Activated CD8-positive, alpha-beta memory T cell treated with anti-CD3 and anti-CD28 coated beads for 24 hours (primary cell): ENCODE measurements at places on chromosomes 12 and 14.

DNA sequence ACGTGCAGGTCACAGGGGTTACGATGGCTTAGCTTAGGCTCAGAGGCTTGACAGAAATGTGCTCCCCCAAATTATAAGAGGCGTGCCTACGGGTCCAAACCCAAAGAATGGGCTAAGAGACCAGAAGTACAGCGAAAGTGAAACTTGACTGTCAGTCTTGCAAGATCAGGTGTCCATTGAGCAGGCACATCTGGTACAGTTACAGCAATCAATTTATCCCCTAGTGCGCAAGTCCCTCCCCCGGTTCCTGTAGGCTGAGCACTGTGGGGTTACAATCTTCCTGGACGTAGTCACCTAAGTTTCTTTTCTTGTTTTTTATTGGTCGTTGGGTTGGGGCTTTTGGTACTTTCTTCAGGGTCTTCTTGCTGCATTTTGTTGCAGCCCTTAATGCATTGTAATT, 134.2 kb downstream of the UNC79 start:
- DNase-seq: no peak

GRCh38 chr14:56487090-56487667, 92.4 kb upstream of the TMEM260 start:
- DNase-seq: no peak

DNA sequence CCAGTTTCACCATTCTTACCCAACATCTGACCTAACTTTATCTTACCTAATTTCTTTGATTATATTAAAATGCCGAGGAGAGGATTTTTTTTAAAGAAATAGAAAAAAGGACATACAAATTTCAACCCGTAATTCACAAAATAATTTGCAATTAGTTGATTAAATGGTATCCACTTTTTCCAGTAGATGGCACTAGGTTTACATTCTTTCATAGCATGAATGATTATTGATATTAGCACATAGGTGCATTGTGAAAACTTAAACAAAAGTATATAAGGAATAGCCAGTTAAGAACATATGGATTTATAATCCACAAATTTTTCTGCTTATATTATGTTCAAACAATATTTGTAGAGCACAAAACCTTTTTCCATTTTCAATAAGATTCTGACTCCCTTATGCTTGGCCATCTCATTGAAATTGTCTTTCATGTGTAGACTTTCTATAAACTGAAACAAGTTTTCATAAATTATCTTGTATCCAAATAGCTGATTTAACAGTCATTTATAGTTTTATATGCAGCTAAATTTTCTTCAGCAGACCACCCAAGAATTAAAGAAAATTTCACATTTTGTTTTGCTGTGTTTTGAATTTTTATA, 35.3 kb downstream of the MSRB3 start:
- no peak for DNase-seq

- no peak for DNase-seq
Measured at GRCh38 chr12:42162965-42163364, 18.3 kb upstream of the GXYLT1 start.

DNA sequence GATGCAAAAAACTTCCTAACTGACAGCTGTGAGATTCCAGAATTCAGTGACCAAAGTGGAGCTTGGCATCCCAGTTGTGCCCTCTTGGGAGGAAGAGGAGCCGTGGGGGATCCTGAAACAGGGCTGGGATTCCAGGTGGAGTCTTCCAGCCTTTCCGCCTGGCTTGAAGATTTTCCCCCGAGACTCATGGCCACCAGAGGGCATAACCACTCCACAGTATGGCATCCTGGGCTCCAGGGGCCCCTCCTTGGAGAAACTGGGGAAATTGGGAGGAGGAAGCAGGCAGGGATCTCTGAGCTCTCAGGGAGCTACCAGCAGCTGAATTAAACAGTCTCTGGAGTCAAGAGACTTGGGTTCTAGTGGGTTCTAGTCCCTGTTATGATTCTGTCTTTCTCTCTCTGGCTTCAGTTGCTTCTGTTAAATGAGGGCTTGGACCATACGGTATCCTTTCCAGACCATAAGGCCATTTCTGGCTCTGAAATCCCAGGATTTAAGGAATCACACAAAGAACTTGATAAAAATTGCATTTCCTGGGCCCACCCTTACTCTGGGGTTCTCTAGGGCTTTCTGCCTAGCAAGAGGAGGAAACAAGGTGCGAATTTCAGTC, 2.6 kb upstream of the TAMALIN start:
- DNase-seq: no peak

DNA sequence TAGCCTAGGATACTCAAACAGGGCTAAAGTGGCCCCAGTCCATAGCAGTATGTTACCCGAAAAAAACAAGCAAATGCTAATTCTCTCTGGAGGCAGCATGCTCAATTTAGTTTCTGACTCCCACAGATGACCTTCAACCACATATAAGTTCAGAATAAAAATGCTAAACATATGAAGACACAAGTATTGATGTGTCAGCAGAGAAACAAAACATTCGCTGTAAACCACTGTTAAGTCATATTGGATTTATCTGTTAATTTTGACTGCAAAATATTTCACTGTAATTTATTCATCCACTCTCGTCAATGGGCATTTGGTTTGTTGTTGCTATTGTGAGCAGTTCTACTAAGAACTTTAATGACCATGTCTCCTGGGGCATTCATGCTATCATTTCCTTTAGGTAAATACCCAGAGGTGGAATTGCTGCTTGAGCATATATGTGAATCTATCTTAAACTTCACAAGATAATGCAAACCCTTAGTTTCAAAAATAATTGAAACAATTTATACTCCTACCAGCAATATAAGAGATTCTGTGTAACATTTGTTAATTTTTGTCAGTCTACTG, 36.5 kb downstream of the WBP11 start:
- DNase-seq: no peak

- no peak for DNase-seq
Measured at GRCh38 chr12:47791351-47791746, 18.3 kb downstream of the SLC48A1 start.

- DNase-seq: no peak
Measured at GRCh38 chr12:64252681-64253080, 30.6 kb upstream of the KICS2 start.

- DNase-seq: no peak
Measured at GRCh38 chr12:46938071-46938678, 112.4 kb upstream of the SLC38A4 start.

GRCh38 chr12:41362510-41362909, 174.4 kb downstream of the PDZRN4 start:
- no peak for DNase-seq

- no peak for DNase-seq
Measured at GRCh38 chr14:59161561-59162175, 26.8 kb upstream of the DAAM1 start.

DNA sequence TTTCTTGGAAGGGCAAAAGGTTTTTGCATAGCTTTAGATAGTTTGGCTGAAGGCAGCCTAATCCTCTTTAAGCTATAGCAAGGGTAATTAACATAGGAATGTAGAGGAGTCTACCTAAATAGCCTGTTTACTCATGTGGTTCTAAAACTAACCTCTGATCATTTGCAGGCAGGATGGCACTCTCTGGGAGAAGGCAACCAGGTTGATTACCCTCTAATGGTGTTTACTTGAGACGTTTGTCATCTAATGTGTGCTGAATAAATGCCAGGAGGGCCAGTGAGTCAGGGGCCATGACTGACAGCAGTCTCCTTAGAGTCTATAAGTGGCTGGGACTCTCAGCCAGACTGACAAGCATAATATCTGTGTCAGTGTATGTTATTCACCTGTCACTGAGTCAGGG, 286.4 kb downstream of the PCNX1 start:
- DNase-seq: no peak

- DNase-seq: peak; percentile 70
Measured at GRCh38 chr12:27821259-27821973, 41.4 kb upstream of the MANSC4 start.

DNA sequence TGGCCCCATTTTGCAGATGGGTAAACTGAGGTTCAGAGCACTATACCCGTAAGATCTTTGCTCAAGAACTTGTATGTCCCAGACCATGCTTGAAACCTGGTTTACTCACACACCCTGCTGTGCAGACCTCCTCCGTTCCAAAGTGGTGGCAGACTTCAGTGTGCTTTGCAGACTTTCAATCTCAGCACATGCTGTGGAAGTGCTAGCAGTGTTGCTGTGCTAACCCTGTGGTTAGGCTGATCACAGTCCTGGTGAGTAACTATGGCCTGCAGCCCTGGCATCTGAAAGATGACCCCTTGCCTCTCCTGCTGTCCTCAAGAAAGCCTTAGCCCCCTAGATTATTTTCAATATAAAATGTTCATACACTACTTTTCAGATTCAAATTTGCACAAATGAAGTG, 450.6 kb downstream of the DPF3 start:
- DNase-seq: no peak

GRCh38 chr12:16962889-16963288, 356.9 kb upstream of the LMO3 start:
- DNase-seq: no peak

DNA sequence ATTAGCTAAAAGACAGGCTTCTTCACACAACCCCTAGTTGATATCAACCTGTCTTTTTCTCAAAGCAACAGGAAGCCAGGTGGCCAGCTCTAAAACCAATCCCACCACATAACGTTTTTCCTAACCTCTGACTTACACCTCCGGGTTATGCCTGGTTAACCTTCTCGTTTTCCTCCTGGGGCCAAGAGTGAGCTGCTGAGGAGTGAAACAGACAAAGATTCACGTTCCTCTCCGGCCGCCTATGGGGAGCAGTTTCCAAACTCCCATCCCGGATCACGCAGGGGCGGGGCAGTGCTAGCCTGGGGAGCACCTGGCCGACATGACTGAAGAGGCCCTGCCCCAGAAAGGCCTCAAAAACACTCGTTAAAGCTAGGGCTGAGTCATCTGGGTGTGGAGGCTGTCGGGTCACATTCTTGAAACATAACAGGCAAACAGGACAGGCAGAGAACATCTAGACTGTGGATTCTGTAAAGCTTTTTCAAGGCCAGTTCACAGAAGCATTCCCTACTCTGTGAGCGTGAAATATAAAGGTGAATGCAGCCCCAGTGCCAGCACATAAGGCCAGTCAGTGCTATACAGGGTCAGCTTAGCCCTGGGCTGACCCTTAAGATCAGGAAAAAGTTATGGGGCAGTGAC, 25.9 kb upstream of the LGALS3 start:
- peak; percentile 83 for DNase-seq

- DNase-seq: no peak
Measured at GRCh38 chr12:10607885-10608458, 5.4 kb downstream of the MAGOHB start.

GRCh38 chr12:103310546-103311270, 185.1 kb downstream of the C12orf42 start:
- no peak for DNase-seq

- no peak for DNase-seq
Measured at GRCh38 chr12:62472472-62472871, 5.8 kb downstream of the MON2 start.

- DNase-seq: no peak
Measured at GRCh38 chr14:55645145-55645544, 65.1 kb downstream of the KTN1 start.

GRCh38 chr14:84228702-84229101, 1301.2 kb upstream of the FLRT2 start:
- DNase-seq: no peak

GRCh38 chr12:81209012-81209411, 131.1 kb downstream of the ACSS3 start:
- no peak for DNase-seq

- DNase-seq: no peak
Measured at GRCh38 chr12:118356809-118357256, 15.9 kb downstream of the TAOK3 start.

- DNase-seq: no peak
Measured at GRCh38 chr14:68268197-68268596, 448.6 kb downstream of the RAD51B start.

DNA sequence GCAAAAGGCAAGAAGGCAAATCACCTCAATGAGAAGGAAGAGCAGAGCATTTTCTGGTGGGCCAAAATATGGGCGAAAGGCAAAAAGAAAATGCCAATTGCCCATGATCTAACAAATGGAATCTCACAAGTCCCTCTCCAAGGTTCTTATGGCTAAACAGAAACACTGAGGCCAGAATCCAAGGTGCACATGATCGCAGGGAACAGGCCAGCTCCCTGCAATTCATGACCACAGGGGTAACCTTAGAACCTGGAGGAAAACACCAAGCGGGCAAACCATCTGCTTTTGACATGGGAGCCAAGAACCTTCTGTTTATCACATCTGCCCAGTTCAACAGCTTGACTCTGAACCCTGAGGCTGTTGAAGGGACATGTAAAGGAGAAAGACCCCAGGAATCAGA, 60.0 kb downstream of the NT5DC3 start:
- no peak for DNase-seq

DNA sequence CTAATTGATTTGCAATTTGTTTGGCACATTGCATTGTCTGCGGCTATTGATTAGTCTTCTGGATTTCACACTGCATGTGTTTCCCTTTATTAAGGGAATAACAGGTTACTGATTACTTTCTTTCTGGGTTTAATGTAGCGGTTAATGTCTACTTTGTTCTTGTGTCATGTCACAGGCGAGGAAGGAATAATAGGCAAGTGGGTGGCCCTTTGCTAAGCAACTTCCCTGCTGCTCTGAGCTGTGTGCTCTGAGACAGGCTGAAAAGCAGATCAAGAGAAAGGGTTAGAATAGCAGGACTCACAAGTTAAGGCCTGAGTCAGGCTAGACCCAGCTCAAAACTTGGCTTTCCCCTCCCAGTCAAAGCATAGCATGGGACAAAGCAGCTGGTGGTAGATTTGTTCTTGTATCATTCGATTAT, 77.2 kb downstream of the NKX2-1 start:
- no peak for DNase-seq

DNA sequence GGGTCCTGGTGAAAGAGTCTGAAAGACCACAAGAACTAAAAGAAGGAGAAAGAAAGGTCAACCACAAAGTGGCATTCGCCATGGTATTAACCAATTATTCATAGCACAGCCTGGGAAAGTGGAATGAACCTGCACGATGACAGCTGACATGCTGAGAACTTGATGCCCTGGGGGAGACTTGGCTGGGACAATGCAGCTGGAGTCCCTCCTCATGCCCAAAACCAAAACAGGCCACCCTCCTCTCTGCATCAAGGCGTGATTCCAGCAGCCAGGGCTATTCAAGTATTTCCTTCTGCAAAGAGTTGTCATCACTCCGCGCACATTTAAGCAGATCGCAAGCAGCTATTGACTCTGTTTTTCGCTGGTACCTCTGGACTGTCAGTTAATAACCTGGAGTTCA, 167.1 kb upstream of the NOS1 start:
- DNase-seq: no peak
